ENCODE measurements at places on chromosomes 1 and 21.

GRCh38 chr1:187157115-187157514, 328.4 kb downstream of the PLA2G4A start:
- DNase-seq, result no peak

- DNase-seq, result no peak
Observed at GRCh38 chr1:171803045-171803444, 21.6 kb downstream of the METTL13 start.

DNA sequence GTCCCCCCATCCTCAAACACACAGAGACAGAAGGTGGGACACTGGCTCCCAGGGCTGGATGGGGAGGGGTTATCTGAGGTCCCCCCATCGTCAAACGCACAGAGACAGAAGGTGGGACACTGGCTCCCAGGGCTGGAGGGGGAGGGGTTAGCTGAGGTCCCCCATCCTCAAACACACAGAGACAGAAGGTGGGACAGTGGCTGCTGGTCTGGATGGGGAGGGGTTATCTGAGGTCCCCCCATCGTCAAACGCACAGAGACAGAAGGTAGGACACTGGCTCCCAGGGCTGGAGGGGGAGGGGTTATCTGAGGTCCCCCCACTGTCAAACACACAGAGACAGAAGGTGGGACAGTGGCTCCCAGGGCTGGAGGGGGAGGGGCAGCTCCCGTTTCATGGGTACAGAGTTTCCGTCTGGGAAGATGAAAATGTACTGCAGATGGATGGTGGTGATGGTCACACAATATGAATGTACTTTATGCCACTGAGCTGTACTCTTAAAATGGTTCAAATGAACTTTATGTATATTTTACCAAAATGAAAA, 69.2 kb downstream of the SCCPDH start:
- DNase-seq, result no peak

DNA sequence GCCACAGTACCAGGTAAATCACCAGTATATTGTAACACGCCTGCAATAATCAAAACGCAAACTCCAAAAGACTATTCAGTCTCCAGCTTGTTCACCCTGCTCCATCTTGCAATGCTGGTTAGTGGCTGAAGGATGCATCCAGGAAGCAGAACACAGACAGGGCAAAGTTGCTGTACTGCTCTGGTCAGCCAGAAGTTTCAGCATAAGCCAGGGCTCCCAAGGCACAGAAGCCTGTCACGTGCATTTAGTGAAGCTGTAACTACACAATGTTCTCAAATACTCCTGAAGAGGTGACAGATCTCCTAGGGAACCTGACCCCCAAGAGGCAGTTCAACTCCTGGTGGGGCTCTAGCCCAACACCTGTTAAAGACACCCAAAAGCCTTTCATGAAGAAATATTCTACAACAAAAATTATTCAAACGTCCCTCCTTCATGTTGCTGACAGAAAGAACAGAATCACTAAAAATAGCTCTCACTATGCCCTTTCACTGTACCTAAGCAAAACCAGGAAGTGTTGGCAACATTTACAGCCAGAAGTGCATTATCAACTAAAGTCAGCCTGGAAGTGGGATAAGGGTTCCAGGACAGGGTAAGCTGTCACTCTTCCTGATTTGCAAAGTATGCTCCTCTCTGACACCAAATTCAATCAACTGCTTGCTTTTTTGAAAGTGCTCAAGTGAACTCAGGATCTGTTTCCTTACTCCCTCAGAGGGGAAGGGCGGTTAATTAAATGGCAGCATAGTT, 52.1 kb downstream of the SLC35D1 start:
- DNase-seq, result no peak

DNA sequence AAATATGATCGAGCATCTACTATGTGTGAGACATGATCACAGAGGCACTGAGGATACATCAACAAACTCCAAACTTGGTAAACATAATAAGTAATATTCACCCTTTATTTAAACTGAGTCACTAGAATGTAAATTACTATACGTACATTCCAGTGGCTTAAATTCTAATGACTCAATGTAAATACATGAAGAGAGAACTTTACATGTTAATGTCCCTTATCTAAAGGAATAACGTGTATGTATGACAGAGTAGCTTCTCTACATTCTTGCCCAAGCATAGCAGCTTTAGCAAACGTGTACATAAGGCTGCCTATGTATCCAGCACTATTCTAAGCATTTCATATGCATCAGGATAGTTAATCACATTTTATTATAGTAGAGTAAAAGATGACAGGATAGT, 111.8 kb upstream of the CYYR1 start:
- DNase-seq, result no peak

DNA sequence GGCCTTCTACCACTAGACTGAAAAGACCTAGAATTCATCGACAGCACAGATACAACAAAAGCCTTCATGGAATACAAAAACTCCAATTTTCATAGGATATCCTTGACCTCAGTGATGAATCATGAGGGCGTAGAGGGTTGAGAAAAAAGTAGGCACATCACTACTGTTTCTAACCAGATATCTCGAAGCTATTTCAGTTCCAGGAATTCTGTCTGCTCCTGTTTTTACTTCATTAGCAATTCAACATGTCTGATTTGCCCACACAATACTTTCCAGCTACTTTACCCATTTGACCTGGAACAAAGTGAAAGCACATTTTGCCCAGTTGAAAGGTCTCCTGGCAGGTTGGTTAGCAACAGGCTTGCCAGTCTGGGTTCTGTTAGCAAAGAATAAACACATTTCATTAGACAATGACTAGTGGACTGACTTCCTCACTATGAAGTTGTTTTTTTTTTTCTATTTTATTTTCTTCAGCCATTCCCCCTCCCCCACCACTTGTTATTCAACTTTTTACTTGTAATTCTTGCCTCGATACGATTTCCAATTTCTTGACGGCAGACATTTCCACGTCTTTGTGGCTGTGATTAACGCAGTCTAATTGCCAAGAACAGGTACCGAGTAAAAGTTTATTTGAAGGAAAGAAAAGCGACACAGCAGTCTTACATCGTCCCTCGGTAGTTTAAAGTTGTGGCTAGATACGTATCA, 4.0 kb upstream of the ZBTB18 start:
- DNase-seq, result peak; percentile 45

DNA sequence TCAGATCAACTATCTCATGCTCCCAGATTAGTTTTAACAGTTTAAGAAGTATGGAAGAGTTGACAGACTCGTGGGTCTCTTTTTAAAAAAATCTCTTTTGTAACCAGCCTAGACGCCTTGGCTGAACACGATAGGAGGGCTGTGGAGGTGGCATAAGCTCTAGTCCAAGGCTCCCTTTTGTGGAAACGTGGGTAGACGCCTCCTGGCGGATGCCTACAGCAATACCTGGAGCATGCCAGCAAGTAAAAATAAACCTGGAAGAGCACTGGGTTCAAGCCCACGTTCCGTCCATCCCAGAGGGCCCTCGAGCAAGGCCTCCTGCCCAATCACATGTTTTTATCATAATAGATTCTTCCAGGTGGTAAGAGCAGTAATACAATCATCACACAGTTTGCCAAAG, 87.9 kb downstream of the RGS7 start:
- DNase-seq, result no peak

DNA sequence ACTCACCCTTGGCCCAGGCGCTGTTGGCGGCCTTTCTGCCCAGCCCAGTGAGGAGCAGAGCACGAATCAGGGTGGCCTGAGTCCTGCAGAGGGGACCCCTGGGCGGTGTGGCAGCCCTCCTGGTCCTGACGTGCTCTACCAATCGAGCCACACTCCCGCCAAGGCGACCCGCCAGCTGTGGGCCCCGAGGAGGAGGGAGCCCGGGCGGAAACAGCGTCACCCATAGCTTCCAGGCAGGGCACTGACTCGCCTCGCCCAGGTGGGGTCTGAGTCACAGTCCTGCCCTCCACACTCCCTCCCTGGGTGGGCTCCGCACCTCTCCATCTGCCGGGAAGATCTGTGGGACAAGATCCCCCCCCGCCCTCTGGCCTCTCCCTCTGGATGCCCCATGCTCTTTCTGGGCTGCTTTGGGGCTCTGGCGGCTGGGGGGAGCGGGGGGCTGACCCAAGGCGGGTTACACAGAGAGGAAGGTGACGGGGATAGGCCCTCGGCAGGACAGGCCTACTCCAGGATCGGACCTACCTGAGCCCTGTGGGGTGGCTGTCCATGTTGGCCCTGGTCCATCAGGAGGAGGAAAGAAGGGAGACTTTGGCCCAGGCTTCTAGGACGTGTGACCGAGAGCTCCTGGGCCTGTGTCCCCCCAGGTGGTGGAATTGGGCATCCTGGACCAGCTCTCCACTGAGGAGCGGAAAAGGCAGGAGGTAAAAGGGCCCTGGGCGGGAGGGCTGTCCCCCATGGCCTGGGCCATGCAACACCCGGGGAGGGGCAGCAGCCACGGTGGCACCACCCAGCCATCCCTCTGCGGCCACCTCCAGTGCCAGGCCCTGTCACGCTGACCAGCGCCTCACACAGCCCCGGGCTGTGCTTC, 14.0 kb downstream of the ARHGEF16 start:
- no peak for DNase-seq

- no peak for DNase-seq
Observed at GRCh38 chr1:223802032-223802431, 43.7 kb downstream of the TP53BP2 start.

DNA sequence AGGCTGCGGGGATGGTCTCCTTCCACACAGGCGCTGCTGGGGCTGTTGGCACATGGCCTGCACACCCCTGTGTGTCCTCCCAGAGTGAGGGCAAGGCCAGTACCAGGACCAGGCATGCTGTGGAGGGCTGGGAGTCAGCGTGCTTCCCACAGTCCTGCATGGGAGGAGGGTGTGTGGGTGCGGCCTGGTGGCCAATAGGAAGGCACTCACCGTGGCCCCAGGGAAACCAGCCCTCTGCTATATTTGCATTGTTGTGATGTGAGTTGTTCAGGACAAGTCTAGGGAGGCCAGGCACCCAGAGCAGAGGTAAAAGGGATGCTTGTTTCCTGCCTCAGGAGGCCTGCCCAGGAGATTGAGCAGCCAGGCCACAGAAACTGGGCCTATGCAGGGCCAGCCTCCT, 59.5 kb downstream of the S100B start:
- no peak for DNase-seq
